Fibroblast of the conjunctiva (primary cell): ENCODE measurements at places on chromosomes 13 and 19.

- no peak for DNase-seq
Observed at GRCh38 chr19:1286487-1287353, 1.0 kb downstream of the EFNA2 start.

DNA sequence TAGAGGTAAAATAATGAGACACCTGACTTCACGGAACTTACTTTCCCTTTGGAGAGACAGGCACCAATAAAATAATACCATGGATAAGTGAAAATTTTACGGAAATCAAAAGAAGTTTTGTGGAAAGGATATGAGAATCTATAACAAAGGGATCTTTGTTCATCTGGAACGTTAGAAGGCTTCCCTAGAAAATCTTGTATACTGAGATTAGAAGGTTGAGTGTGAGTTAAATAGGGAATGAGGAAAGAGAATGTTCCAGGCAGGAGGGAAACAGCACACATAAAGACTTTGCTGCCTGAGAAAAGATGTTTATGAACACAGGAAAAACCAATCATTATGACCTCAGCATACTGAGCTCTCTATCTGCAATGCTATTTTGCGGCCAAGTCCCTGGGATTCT is 19.6 kb upstream of the RAP2A start:
- DNase-seq: no peak

DNA sequence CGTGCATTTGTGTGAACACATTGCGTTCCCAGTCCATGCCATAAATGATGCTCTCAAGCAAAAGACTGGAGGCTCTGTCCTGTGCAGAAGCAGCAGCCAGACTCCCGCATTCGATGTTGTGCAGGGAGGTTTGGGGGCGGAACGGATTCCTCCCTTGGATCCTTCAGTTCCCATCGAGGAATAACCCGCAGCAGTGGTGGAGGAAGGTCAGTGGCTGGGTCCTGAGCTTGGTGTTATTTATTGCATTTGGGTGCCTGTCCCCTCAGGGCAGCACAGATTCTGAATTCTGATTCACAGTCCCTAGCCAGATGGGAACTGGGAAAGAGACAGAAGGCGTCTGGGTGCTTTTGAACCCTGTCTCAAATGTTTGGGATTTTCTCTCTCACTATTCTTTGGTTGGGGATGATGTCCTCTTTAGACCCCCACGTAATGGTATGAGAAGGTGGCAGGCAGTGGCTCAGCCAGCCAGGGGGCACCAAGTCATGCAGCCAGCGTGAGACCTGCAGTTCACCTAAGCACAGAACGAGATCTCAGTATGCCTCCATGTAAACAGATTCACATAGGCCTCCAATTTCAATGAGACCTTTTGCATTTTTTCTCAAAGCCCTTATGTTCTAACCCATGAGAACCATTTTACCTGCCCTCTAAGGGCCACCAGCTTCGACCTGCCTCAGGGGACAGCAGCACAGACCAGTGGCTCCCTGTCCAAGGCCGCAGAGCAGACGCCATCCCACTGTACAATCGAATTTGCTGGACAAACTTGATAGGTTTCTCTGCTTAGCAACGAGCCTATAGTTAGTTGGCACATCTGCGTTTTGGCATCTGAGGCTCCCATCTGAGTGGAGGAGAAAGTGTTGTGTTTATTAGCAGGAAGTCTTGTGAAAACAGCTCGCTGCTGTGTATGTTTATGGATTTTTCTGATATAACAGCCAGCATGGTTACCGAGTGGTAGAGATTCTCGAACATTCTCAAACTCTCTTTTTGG is 17.8 kb downstream of the KCTD15 start:
- DNase-seq: no peak

DNA sequence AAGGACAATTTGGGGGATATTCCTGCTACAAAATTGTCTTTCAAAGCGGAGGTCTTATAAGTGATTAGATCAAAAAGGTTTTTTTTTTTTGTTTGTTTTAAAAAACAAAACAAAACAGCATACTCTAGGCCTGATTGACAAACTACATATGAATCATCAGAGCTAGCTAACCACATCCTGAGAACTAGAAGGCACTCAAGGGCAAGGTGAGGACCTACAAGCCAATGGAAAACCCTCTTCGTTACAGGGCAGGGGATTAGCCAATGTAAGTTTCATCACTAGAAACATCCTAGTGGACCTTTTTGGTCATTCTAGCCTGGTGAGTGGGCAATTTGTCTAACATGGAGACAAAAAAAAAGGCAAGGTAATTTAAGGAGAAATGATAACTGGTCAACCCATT is 428.6 kb downstream of the RFC3 start:
- no peak for DNase-seq

DNA sequence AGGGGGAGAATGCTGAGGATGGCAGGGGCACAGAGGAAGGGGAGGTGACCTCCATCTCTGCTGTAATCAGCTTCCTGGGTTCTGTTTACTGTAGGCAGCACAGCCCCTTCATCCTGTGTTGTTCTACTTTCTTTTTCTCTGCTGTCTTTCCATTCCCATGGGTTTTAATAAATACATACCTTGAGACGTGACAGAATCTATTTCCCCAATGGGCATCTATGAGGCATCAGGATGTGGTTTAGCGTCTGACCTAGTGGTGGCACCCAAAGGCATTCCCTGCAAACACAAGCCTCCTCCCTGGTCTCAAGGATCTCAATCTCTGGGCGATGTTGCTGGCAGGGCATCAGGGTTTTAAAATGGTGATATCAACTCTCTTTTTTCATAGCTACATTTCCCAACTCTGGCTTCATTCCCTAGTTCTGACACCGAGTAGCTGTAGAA is 60.8 kb downstream of the ALOX5AP start:
- no peak for DNase-seq

DNA sequence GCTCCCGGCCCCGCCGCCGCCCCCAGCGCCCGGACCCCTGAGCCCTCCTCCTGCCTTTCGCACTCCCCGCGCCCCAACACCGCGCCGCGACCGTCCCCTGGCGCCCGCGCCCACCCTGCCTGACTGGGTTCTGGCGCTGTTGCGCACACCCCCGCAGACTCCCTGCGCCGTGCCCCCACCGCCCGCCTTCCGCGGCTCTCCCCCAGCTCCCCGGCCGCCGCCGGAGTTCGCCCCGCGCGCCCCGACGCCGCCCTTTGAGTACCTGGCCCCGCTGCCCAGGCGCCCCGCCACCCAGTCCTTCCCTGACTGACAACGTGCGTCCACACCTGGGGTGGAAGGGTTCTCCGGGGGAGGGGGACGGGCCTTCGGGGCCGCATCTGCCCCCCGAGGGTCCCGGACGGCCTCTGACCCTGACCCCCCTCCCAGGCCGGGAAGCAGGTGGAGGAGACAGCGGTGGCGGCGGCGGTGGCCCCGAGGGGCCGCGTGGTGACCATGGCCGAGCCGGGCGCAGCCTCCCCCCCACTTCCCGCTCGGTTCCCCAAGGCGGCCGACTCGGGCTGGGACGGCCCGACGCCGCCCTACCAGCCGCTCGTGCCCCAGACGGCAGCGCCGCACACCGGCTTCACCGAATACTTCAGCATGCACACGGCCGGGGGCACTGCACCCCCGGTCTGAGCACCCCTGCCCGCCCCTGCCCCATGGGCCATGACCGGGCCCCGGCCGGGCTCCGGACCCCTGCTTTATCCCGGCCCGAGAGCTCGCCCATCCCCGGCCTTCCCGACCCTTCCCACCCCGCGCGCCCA is 1.4 kb upstream of the MEGF8 start:
- DNase-seq: no peak

GRCh38 chr19:29054886-29055675 is 157.9 kb downstream of the UQCRFS1 start:
- DNase-seq: no peak

GRCh38 chr19:15315101-15315500 is 17.2 kb downstream of the BRD4 start:
- DNase-seq: no peak

- no peak for DNase-seq
Observed at GRCh38 chr13:37433086-37433485, 165.5 kb downstream of the POSTN start.

DNA sequence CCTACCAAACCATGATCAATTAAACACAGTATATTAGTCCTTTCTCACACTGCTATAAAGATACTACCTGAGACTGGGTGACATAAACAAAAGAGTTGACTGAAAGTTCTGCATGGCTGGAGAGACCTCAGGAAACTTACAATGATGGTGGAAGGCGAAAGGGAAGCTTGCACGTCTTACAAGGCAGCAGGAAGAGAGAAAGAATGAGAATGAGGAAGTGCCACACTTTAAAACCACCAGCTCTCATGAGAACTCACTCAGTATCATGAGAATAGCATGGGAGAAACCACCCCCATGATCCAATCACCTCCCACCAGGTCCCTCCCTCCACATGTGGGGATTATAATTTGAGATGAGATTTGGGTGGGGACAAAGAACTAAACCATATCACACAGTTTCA is 324.9 kb upstream of the ZNF507 start:
- no peak for DNase-seq

DNA sequence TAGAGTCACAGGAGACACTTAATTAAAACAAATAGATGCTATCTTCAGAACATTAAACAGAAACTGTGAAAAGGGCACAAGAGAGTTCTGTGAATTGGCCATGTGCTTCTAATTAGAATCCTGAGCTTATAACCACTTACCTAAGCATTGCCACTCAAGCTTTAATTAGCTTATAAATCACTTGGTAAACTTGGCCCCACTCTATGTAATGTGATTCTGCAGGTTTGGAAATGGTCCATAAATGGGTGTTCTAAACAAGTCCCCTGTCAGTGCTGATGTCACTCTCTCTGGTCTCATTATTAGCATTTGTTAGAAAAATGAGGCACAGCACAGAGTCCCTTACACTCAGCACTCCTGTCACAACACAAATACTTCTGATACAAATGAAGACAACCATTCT is 18.0 kb downstream of the ZNF91 start:
- DNase-seq: no peak

GRCh38 chr13:89950225-89950624 is 1397.3 kb upstream of the MIR17HG start:
- no peak for DNase-seq

- peak; percentile 23 for DNase-seq
Observed at GRCh38 chr19:34345947-34346351, 19.0 kb upstream of the GPI start.

- no peak for DNase-seq
Observed at GRCh38 chr13:96525715-96526114, 435.8 kb downstream of the HS6ST3 start.

GRCh38 chr13:24097064-24097463 is 63.5 kb upstream of the SPATA13 start:
- peak; percentile 32 for DNase-seq

DNA sequence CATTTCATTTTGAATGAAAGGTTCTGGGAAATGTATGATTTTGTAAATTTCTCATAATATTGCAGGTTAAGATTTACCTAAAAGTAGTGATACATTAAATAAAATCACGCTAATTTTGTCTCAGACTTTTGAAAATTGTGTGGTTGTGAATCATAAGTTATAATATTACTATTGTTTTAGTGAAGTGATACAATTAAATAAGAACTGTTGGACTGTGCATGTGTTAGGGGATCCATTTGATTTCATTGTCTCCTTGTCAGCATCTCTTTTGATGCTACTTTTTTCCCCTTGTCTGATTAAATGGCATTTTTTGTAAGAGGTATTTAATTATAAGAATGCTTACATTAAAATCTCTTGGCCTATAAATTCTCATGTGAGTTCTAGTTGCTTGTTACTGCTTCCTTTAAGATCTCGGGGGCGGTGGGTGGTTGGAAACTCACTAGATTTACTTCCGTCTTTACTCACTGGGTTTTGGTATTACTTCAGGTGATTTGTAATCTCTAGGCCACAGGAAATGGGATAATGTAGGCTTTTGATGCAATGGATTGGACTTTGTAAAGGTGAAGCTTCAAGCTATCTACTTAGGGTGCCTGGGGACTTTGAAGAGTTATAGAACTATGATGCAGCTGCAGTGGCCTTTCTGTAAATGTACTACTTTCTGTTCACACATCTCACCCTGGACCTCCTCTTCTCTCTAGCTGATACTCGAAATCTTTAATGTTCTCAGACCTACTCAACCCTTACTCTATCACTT is 66.5 kb downstream of the PAN3 start:
- no peak for DNase-seq

- no peak for DNase-seq
Observed at GRCh38 chr19:38168637-38169036, 55.4 kb downstream of the DPF1 start.

DNA sequence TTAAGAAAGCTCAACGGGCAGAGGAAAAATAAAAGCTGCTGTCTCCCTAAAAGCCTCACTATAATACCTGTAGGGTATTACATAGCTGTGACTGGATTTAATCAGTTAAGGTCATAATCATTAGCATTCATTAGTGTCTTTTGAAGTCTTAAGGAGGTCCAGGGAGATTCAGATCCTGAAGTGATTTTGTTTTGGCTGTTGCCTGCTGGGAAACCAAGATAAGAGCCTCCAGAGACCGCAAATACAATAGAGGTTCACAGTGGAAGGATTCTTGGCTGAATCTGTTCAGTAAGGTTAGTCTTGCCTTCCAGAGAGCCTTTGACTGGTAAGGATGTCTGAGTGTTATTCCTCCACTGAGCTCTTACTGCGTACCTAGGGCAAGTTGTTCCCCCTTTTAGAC is 54.0 kb upstream of the TNFRSF19 start:
- no peak for DNase-seq

DNA sequence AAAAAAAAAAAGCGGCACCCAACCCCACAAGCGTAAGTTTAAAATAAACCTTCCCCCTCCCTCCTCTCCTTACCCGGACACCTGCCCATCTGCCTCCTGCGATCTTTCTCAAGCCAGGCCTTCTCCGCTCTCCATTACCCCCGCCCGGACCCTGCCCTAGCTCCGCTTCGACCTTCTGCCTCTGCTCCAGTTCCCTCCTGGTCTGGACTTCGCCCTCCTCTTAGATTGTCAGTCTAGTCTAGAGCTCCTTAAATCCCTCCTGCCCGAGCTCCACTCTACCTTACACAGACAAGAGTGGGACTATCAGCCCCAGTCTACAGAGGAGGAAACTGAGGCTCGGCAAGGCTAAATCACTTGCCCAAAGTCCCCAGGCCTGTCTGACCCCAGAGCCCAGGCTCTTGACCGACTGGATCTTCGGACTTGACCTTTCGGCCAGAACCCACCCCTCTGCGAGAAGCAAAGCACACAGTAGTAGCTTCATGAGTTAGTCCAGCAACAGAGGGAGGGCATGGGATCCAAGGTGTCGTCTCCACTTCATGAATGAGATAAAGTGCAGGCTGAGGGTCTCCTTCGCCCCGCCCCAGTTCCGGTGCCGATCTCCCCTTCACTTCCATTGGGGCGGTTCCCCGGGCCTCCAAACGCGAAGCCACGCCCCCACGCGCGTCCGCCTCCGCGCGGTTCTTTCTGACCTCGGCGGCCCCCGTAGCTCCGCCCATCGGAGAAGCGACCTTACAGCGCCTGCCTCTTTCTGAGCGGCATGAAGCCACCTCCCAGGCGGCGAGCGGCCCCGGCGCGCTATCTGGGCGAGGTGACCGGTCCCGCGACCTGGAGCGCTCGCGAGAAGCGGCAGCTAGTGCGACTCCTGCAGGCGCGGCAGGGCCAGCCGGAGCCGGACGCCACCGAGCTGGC is at the start of gene SNAPC2:
TSS of gene SNAPC2 (plus strand) at position 729 of the 909 bp plus-strand sequence. CDS start at position 758, 29 bp downstream.
- DNase-seq: peak; percentile 90
